ENCODE measurements at places on chromosomes 4 and X.
A peak's percentile ranks its signal among the peaks of the same experiment; 100 is the strongest.

GRCh38 chr4:105624530-105624929 is 72.1 kb downstream of the ARHGEF38 start:
- DNase-seq = no peak

GRCh38 chr4:74537459-74537858 is 92.5 kb downstream of the AREG start:
- DNase-seq = no peak

- no peak for DNase-seq
Measured at GRCh38 chrX:40729598-40730584, 5.5 kb downstream of the MED14 start.

- no peak for DNase-seq
Measured at GRCh38 chr4:17368408-17368807, 143.5 kb downstream of the QDPR start.

GRCh38 chr4:56215901-56216300 is 171.4 kb downstream of the AASDH start:
- DNase-seq = no peak

GRCh38 chr4:72311291-72311690 is 257.7 kb downstream of the ADAMTS3 start:
- DNase-seq = no peak

- DNase-seq = no peak
Measured at GRCh38 chrX:65488495-65488894, 46.1 kb downstream of the LAS1L start.

DNA sequence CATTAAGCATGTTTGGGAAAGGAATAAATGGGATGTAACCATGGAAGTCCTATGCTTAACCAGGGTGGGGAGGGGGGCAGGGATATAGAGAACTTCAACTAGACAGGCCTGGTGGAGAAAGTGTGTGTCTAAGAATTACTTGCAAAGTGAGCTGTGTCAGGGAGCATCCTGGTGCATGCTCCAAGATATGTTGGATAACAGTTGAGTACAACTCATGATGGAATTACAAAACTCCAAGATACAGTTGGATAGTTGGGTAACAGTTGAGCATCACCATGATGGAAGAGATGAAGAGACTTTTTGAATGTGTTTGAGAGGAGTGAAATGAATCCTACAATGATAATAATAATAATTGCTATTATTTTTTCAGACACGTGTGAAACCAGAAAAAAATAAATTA is 26.1 kb upstream of the ACSL1 start:
- no peak for DNase-seq

- no peak for DNase-seq
Measured at GRCh38 chr4:86927843-86928395, 6.9 kb upstream of the AFF1 start.

DNA sequence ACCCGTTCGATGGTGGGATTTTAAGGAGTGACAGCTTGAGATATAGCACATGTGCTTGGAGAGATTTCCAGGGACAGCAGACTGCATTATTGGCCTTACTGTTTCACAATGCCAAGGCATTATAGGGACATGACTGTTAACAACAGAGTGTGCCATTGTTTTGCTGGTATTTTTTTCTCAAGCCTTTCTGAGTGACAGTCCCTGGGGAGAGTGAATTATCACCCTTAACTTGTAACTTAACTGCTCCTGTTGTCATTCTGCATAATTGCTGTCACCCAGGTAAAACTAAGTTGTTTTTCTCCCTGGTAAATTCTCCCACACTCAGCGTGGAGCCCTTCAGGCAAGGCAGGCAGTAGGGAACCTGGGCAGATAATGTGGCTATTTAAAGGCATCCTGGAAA is 989.2 kb upstream of the LCORL start:
- DNase-seq = no peak

- no peak for DNase-seq
Measured at GRCh38 chrX:38560776-38561125, 591 bp upstream of the TSPAN7 start.

- peak; percentile 72 for DNase-seq
Measured at GRCh38 chrX:70433848-70434351, 10.7 kb upstream of the DLG3 start.

- DNase-seq = no peak
Measured at GRCh38 chr4:58465031-58465430, 1354.8 kb upstream of the IGFBP7 start.

GRCh38 chrX:129759576-129760061 is 20.1 kb upstream of the SASH3 start:
- DNase-seq = no peak

DNA sequence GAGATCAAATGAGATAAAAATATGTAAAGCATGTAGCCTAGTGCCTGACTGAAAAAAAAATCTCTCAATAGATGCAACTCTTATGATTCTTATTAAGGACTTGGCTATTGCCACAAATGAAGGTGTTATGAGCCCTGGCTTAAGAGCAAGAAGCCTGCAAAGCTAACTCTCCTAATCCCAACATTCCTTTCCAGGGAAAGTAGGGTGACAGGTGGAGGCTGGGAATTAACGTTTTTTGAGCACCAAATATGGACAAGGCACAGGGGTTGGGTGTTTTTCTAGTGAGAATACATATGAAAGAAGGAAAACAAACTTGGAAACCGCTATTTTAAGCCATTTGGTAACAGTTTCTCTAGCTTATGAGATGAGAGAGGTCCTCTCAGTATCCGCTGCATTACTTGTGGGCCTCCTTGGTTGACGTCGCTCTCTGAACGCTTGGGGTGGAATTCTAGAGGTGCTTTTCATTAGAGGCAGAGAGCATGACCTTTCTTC is 2.4 kb downstream of the RHOH start:
- DNase-seq = no peak

DNA sequence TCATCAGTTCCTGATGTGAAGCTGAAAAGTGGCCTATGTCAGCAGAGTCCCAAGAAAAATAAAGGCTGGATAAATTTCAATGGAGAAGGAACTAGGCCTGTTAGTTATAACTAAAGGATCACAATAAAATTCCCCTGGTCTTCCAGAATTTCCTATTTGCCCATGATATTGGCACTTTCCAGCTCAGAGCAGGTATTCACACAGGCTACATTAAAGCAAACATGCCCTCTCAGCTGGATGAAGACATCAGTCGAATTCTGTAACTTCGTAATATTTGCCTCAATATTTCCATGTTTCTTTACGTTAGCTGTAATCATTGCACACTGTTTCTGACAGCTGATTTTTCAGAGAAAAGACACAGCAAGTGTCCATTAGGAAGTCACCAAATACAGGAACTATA is 9.5 kb downstream of the HPGD start:
- no peak for DNase-seq

- peak; percentile 38 for DNase-seq
Measured at GRCh38 chrX:40543661-40544328, 37.0 kb upstream of the ATP6AP2 start.

DNA sequence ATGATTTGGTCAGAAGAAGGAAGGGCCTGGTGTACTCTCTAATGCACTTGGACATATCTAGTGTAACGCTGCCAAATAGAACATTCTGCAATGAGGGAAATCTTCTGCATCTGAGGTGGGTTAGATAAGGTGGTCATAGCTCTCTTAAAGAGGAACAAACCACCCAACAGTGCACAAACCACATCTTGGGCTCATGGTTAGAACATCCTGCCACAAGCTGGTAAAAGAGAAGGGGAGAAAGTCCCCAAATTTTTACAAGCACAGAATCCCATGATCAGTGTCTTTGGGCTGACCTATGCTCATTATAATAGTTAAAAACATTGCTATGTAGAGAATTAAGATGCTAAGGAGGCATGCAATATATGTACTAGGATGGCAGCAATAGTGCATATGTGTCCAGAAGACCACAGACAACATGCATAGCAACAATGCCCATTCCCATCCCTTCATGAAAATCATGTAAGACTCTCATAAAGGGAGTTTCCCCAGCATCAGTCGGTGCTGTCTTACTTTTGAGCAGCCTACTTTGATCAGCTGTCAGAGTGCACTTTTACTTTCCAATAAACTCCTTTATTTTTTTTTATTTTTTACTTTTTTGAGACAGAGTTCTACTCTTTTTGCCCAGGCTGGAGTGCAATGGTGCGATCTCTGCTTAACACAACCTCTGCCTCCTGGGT is 99.7 kb upstream of the SLC7A11 start:
- no peak for DNase-seq

- DNase-seq = no peak
Measured at GRCh38 chr4:96916711-96917110, 1076.8 kb downstream of the PDHA2 start.

GRCh38 chr4:63492515-63492914 is 916.7 kb downstream of the TECRL start:
- no peak for DNase-seq

- DNase-seq = no peak
Measured at GRCh38 chr4:3873408-3874027, 107.3 kb downstream of the ADRA2C start.
